Retina (tissue), 1 donor: ENCODE measurements at places on chromosomes 7 and 10.

DNA sequence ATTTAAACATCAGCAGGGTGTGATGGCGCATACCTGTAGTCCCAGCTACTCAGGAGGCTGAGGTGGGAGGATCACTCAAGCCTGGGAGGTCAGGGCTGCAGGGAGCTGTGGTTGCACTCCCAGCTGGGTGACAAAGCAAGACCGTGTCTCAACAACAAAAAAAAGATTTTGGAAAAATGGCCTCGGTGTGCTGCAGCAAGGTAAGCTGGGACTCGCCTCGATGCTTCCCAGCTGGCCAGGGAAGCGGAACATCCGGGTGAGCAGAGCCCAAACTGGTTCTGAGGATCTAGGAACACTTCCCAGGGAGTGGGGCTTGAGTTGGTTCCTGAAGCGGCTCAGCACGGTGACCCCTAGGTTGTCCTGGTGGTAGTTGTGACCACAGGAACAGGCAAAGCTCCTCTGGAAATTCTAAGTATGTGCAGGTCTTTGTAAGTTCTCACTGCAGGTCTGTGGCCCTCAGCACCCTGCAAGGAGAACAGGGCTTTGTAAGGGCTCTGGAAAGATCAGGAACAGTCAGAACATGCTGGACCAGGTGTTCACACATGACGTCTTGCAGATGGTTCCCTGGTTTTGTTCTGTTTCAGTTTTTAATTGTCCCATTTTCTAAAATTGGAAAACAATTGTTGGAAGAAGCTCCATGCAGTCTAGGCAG, 38.6 kb upstream of the ZMIZ2 start:
- DNase-seq: no peak

GRCh38 chr10:100878291-100878910, 34.4 kb upstream of the SLF2 start:
- peak; percentile 91 for DNase-seq

DNA sequence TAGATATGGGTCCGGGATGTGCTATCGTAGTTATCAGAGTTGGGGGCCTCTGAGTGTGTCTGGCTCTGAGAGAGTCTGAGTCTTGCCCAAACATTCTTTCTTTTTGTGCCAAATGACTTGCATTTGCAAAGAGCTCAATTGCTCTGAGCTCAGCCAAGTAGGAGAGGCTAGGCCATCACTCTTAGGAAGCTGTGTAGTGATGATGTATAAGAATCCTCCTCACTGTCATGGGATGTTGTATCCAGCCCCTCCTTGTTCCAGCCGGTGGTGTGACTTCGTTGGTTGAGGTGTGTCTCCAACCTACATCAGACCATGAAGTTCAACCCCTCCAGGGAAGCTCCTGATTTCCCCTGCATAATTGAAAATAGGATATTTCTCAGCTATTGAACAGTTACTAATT, 97.5 kb upstream of the NPS start:
- no peak for DNase-seq

DNA sequence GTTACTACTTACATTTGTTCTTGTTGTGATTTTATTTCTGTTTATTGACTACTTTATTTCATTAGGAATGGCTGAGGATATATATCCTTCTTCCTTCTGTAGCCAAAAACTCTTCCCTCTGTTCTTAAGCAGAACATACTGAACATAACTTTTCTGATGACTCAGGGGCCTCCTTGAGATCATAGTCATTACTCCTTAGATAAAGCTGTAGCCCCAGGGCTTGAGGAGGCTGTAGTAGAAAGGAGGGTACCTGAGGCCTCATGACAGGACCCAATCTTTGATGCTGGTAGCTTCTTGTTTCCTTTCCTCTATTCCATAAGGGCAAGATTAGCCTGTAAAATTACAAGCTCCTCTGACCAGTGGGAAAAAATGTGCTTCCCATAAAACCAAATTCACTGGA, 41.2 kb upstream of the FGFR2 start:
- no peak for DNase-seq

- no peak for DNase-seq
Observed at GRCh38 chr10:58968389-58968755, 208.1 kb upstream of the PHYHIPL start.

DNA sequence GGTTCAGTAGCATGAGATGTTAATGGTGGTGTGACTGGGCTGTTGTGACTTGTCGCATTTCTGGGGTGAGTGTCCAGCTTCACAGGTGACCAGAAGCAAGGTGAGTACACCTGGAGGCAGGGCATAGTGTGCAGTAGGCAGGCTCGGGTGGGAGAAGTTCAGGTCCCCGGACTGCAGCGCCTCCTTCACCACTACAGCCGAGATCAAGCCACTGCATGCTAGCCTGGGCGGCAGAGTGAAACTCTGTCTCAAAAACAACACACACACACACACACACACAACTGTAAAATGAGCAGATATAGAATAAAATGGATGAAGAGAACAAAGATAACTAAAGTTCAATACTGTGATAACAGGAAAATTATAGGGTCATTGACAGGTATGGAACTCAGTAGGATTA, 11.1 kb upstream of the PARD3 start:
- DNase-seq: no peak

- DNase-seq: peak; percentile 65
Observed at GRCh38 chr10:127997937-127998336, 91.0 kb downstream of the PTPRE start.

- no peak for DNase-seq
Observed at GRCh38 chr10:32156031-32156495, 99.8 kb upstream of the KIF5B start.

GRCh38 chr7:104552102-104552501, 223.7 kb downstream of the LHFPL3 start:
- DNase-seq: peak; percentile 43

- DNase-seq: no peak
Observed at GRCh38 chr10:71236822-71237682, 24.7 kb downstream of the UNC5B start.

- DNase-seq: peak; percentile 29
Observed at GRCh38 chr10:13457958-13458686, 70.7 kb downstream of the BEND7 start.

DNA sequence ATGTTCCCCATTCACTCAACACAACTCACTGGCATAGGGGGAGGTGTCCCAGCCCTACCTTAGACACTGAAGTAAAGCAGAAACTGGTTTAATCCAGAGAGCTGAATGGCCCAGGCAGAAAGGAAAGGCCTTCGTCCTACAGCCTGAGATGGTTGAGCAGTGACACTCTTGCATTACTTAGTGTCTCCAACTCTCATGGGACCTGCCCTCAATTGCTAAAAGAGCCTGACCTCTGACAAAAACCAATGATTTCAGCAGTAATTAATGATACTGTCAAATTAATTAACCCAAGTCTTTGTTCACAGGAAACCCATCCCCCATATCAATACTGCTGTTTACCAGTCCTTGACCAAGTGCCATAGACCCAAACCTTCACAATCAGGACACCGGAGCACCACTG, 48.6 kb downstream of the ICA1 start:
- no peak for DNase-seq

GRCh38 chr10:130411496-130412085, 275.4 kb downstream of the GLRX3 start:
- DNase-seq: peak; percentile 37

DNA sequence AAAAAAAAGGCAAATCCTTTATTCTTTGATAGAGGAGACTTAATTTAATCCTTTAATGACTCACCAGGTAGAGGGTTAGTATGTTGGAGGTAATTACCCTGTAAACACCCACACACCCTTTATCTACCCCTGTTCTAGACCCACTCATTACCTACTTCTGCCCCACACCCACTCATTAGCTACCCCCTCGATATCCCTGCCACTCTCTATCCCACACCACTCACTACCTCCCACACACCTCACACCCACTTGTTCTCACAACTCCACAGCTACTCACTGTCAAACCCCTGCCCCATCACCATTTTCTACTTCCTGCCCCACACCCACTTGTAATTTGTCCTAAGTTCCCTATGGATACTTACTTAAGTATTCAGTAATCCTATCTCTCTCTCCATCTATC, 49.7 kb downstream of the SEC61G start:
- DNase-seq: no peak

DNA sequence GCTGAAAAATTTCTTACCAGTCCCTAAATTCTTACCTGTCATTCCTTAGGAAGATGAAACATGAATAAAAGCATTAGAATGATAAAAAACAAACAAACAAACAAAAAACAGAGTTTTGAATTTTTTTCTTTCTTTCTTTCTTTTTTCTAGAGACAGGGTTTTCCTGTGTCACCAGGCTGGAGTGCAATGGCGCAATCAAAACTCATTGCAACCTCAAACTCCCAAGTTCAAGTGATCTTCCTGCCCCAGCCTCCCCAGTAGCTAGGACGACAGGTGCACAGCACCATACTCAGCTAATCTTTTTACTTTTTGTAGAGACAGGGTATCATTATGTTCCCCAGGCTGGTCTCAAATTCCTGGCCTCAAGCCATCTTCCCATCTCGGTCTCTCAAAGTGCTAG, 26.5 kb downstream of the NT5C2 start:
- DNase-seq: no peak
